ENCODE measurements at places on chromosomes 6 and 20. TPM values are rescaled to one million over a fixed set of nuclear protein-coding genes. Genes with fewer than 3 reads are reported as not detected.

The HSP90AB1 gene
- 367 TPM for total RNA-seq

The CTAGE9 gene
- not detected for total RNA-seq

The OPN5 gene
- total RNA-seq: not detected

The SYTL3 gene
- 1.4 TPM for total RNA-seq

The CLDN20 gene
- total RNA-seq: not detected

The ADGRF5 gene
- total RNA-seq: 0.23 TPM

The MMP24 gene
- total RNA-seq: 0.23 TPM

The UBD gene
- not detected for total RNA-seq

The CALHM6 gene
- 0.23 TPM for total RNA-seq

The CGA gene
- total RNA-seq: not detected

The RAD21L1 gene
- total RNA-seq: not detected

The ZNF165 gene
- 0.30 TPM for total RNA-seq

The IMPG1 gene
- not detected for total RNA-seq

The L3MBTL1 gene
- total RNA-seq: 4.4 TPM

The SLCO4A1 gene
- not detected for total RNA-seq

The ZC2HC1B gene
- not detected for total RNA-seq

The NUDT3 gene
- total RNA-seq: 13.9 TPM

The PI16 gene
- total RNA-seq: under 0.01 TPM

The FNDC1 gene
- total RNA-seq: 0.23 TPM

The IL17A gene
- not detected for total RNA-seq

The TMEM170B gene
- total RNA-seq: 0.45 TPM

The LAMA4 gene
- total RNA-seq: 68.1 TPM

The OR2J3 gene
- total RNA-seq: not detected

The GNAS-AS1 gene
- 1.1 TPM for total RNA-seq

The OPRM1 gene
- not detected for total RNA-seq

The TRIM10 gene
- total RNA-seq: not detected

The GRM1 gene
- under 0.01 TPM for total RNA-seq

The TTK gene
- 0.70 TPM for total RNA-seq

The IRF4 gene
- not detected for total RNA-seq

The PDYN gene
- total RNA-seq: not detected

The PPP1R3G gene
- total RNA-seq: 1.3 TPM

The TRIM15 gene
- total RNA-seq: not detected

The LRRC73 gene
- total RNA-seq: 0.30 TPM

The SLC22A1 gene
- 0.53 TPM for total RNA-seq

The TBX18 gene
- total RNA-seq: 44.2 TPM

The PSORS1C1 gene
- total RNA-seq: 1.2 TPM

The RCAN2 gene
- total RNA-seq: 1.2 TPM

The MLIP gene
- not detected for total RNA-seq

Measured in smooth muscle cell of the coronary artery (primary cell).